Activated CD4-positive, alpha-beta T cell treated with anti-CD3 and anti-CD28 coated beads, Interleukin-2, Interleukin-6, amounts not matched to agents 100 ng/mL and 50 ng/mL, durations not matched to agents 16 hours and 8 hours (primary cell): ENCODE measurements at places on chromosomes 11 and 22.

- no peak for DNase-seq
Observed at GRCh38 chr11:5887661-5888060, 5.3 kb upstream of the OR52E5 start.

GRCh38 chr22:48799227-48799970 lies 1028.3 kb downstream of the BRD1 start:
- no peak for DNase-seq

DNA sequence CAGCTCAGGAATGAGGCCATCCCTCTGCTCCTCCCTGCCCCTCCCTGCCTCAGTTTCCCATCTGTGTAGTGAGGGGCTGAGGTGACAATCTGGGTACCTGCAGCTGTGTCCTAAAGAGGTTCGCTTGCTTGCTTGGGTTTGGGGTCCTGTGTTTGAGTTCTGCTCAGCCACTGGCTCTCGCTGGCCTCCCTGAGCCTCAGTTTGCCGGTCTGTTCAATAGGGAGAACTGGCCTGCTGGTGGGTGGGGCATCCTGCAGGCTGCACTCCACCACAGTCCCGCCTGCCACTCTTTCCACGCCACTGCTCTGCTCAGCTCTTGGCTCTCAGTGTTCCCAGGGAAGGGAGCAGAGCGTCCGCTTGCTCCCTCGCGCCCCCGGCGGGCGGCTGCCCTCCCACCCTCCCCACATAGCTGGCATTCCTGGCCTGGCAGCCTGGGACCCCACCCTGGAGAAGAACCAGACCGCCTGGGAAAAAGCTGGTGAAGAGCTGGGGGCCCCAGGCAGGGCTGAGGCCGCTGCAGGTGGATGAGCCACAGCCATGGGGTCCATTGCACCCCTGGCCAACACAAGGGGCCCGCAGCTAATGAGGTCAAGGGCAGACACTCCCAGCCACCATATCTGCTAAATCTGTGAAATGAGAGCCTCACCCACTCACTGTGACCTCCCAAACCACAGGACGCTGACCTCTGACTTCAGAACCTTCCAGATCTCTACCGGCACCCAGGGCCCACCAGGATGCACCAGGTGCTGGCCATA lies 15.1 kb downstream of the WNT7B start:
- no peak for DNase-seq

DNA sequence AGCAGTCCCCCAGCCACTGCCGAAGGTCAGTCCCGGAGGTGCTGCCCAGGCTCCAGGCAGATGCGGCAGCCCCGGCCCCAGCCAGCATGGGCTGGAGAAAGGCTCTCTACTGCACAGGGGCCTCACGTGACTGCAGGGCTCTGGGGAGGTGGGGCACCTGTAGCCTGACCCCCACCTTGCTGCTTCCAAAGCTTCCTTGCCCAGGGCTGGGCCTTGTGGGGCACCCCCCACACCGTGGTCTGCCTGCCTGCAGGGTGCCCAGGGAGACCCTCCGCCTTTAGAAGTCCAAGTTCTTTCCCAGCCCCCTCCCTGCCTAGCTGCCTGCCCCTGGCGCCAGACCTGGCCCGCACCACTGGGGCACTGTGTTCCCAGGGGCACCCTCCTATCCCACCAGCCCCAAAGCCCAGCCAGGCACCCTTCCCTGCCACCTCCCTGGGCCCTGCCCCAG lies 28.4 kb upstream of the TXNRD2 start:
- DNase-seq = no peak

DNA sequence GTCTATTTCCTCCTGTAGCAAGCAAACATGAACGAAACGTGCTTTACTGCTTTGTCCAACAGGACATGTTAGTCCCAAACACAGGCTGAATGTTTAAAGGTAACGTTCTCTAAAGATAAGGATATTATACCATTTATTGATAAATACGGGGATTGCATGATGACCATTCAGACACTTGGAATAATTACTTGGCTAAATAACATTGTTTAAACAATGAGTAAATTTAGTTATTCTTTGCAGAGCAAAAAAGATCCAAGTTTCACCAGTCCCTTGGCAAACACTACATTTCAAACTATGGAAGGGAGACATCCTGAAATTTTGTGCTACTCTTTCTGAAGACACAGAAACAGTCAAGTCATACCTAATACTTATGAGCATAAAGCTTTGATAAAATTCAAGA lies 88.0 kb downstream of the ZNF280B start:
- DNase-seq = no peak

DNA sequence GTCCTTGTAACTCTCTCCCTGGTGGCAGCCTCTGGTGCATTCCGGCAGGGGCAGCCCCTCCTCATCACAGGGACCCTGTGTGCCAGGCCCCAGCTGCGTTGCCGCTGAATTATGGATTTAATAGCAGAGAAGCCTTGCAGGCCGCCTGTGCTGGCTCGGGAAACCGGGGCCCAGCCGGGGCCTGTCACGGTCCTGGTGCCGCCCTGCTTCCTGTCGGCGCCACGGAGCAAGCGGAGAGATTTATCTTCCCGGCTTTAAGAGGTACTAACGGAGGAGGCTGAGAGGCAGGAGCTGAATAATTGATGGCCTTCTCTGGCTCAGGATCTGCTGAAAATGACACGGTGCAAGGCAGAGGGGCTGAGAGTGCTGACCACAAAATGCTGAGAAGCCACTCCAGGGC lies 54.0 kb upstream of the CCDC188 start:
- DNase-seq = no peak

- DNase-seq = no peak
Observed at GRCh38 chr11:70567680-70568034, 169.3 kb downstream of the CTTN start.
